ENCODE measurements at places on chromosomes 13 and 19.

- no peak for DNase-seq
Measured at GRCh38 chr13:52849291-52850071, 1.0 kb upstream of the PCDH8 start.

- DNase-seq: peak; percentile 57
Measured at GRCh38 chr13:23921451-23921888, 24.2 kb upstream of the C1QTNF9B start.

- DNase-seq: no peak
Measured at GRCh38 chr13:73941752-73942151, 192.5 kb downstream of the KLF12 start.

GRCh38 chr19:4976401-4977298 lies 7.7 kb downstream of the KDM4B start:
- DNase-seq: peak; percentile 25

DNA sequence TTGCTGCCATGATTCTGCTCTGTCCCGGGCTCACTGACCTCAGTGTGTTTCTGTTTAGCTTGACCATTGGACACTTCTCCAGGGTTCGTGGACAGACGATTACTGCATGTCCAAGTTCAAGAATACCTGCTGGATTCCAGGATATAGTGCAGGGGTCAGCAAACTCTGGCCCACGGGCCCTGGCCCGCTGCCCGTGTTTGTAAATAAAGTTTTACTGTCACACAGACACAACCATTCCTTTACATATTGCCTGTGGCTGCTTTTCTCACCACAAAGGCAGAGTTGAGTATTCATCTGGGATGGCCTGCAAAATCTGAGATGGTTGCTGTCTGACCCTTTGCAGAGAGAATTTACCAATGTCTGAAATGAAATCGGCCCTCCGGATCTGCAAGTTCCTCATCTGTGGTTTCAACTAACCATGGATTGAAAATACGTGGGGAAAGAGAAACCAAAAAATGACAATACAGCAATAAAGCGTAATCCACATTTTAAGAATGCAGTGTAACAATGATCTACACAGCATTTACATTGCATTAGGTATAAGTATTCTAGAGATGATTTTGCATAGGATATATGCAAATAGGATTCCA lies 25.9 kb upstream of the F2RL3 start:
- no peak for DNase-seq

DNA sequence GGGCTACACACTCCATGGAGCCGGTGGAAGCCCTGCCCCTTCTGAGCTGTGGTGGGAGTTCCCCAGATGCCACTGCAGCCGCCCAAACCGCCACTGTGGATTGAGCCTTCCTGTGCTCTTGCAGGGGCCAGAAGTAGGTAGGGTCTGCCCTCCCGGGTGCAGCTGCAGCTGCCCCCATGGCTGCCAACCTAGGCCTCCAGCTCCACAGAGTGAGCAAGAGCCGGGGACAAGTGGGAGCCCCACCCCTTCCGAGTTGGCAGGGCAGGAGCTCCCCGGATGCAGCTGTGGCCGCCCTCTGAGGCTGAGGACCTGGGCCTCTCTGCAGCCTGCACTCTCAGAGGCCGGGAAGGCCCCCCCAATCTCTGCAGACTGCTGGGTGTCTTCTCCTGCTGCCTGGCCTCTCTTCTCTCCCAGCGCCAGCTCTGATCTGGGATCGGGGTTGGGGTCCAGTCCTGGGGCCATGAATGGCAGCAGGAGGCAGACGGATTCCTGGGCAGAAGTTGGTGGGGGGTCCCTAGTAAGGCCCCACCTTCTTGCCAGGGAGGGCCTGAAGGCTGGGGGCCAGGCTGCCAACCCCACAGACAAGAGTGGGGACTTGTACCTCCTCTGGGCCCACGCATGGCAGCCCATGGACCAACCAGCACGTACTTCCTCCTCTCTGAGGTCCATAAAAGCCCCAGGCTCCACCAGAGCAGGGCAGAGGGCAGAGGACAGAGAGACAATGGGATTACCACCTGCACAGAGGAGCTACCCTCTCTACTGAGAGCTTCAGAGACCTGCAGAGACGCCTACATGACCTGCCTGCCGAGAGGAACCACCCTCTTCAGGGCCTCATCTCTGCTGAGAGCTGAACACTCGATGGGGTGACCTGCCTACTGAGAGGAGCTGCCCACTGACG lies 28.9 kb downstream of the AP2S1 start:
- peak; percentile 72 for DNase-seq

DNA sequence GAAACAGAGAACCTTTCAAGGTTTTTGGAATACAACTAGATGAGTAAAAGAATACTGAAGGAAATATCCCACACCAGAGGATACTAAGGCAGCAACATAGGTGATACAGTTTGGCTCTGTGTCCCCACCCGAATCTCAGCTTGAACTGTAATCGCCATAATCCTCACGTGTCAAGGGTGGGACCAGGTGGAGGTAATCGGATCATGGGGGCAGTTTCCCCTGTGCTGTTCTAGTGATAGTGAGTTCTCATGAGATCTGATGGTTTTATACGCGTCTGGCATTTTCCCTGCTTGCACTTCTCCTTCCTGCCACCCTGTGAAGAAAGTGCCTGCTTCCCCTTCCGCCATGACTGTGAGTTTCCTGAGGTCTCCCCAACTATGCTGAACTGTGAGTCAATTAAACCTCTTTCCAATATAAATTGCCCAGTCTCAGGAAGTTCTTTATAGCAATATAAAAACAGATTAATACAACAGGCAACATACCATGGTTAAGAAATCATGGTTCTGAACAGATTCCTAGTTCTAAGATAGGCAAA lies 97.0 kb downstream of the ABCC4 start:
- no peak for DNase-seq

DNA sequence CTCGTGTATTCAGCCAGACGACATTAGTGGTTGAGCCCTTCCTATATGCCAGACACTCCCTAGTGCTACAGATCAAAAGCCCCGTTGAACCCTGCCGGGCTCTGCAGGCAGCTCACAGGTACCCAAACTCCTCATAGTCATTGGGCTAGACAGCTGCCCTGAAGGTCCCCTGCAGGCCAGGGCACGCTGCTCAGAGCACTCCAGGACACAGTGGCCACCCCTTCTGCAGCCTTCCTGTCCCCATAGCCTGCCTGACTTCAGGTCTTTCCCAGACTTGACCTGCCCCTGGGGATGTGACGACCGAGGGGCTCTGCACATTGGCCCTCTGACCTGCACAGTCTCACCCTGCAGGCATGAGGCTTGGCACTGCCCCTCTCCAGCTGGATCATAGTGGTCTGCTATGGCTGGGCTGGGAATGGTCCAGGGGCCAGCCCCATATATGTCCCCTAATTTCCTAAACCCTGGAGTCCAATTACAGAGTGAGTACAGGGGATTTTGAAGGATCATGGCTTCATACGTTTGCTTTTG lies 64.2 kb upstream of the UBAC2 start:
- DNase-seq: no peak

- DNase-seq: no peak
Measured at GRCh38 chr13:98571955-98572662, 4.8 kb downstream of the STK24 start.

DNA sequence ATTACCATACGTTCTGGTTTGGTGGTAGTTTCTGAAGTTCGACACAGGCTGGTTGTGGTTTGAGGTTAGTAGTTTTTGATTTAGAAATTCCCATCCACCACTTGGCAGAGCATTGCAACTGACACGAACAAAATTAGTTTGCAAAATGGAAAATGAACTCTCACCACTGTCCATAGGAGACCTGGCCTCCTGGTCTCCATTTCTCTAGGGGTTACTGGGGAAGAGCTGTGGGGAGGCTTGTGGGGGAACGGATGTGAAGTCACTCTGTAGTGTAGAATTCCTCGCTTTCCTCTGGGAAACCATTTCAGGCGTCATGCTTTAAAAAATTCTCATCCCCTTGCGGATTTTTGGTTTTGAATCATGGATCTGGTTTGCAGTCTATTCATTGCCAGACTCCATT lies 321.5 kb upstream of the MAB21L1 start:
- DNase-seq: no peak

DNA sequence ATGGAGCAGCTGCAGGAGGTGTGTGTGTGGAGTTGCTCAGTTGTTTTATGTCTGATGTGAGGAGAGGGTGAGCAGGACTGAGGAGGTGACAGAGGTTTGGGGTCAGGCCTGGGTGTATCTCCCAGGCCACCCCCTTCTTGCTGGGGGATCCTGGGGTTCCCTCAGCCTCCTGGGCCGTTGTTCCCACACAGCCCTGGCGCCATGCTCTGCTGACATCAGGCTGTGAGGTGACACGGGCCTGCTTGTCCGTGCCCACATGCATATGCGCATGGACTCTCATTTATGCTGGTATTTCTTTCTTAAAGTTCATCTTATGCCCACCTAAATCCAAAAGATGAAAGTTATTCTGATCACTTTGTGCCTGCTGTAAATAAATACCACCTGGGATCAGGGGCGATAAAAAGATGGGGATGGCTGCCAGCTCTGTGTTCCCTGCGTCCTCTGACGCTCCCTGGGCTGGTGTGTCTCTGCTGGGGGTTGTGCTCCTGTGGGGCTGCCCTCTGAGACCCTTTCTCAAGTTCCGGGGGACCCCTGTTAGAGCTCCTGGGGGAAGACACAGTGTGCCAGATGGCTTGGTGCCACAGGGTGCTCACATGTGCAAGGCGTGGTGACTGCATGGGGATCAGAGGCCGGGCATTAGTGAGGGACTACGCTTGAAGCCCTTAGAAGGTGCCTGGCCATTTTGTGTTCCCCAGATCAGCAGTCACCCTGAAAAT lies 12.6 kb downstream of the NAXD start:
- DNase-seq: no peak

DNA sequence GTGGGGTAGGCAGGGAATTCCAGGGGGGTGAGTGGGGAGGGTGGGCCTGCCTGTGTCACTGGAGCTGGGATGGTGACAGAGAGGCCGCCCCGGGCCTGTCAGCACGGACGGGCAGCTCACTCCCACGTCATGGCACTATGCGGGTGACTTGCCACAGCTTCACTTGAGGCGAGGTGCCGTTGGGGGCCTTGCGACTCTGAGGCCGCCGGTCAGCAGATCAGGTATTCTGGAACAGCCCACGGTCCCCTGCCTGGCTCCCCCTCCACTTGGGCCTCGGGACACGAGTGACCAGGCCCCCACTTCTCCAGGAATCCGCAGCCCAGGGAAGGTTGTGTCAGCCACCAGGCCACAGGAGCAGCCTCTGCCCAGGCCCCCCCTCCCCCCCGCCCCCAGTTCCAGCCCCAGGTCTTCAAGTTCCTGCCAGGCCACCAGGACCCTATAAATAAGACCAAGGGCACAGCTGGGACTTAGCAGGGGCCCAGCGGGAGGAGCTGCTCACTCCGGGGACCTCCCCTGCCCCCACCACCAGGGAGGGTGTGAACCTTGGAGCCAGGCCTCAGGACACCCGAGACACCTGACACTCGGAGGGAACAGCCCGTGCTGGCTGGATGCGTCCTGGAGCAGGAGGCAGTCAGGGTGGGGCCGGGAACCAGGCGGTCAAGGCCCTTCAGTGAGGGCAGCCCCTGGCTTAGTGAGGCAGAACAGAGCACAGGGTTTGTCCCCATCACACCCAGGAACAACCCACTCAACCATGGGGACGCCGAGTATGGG lies 2.7 kb upstream of the MIDN start:
- DNase-seq: no peak

DNA sequence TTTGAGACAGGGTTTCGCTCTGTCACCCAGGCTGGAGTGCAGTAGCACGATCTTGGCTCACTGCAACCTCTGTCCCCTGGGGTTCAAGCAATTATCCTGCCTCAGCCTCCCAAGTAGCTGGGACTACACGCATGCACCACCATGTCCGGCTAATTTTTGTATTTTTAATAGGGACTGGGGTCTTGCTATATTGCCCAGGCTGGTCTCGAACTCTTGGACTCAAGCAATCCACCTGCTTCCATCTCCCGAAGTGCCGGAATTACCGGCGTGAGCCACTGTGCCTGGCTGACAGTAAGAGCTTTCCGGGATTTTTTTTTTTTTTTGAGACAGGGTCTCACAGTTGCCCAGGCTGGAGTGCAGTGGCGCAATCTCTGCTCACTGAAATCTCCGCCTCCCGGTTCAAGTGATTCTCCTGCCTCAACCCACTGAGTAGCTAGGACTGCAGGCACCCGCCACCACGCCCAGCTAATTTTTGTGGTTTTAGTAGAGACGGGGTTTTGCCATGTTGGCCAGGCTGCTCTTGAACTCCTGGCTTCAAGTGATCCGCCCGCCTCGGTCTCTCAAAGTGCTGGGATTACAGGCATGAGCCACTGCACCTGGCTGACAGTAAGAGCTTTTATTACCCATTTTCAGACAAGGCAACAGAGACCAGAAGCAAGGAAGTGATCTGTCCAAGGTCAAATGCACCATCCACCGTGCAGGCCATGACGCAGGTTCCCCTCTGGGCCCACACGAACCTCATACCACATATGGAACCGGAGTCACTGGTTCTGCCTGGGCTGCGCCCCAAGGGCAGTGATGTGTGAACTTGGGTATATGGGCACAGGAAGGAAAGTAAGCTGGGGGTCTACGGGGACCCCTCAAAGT lies 21.0 kb downstream of the RFX1 start:
- DNase-seq: peak; percentile 50

DNA sequence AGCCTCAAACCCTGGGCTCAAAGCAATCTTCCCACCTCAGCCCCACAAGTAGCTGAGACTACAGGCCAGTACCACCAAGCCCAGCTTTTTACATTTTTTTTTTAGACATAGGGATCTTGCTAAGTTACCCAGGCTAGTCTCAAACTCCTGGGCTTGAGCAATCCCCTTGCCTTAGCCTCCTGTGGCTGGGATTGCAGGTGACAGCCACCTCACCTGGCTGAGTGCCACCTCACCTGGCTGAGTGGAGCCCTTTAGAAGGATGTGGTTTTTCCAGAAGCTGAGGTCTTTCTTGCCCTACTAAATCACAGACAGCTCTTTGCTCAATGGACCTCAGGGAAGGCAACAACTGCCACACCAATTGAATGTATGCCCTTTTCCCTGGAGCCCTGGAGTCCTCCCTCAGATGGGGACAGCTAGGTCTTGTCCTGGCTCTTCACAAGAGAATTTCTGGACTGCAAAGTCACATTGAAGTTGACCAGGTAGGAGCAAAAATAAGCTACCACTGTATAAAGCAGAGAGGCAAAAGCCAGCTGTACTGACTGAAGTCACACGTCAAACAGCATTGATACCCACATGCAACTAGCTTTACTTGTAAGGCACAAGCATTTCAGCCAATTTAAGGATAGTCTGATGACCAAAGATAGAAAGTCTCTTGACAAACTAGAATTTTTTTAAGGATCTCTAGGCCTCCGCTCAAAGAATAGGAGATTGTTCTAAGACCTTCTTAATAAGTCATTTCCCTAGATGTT lies 14.0 kb downstream of the PDX1 start:
- DNase-seq: no peak

DNA sequence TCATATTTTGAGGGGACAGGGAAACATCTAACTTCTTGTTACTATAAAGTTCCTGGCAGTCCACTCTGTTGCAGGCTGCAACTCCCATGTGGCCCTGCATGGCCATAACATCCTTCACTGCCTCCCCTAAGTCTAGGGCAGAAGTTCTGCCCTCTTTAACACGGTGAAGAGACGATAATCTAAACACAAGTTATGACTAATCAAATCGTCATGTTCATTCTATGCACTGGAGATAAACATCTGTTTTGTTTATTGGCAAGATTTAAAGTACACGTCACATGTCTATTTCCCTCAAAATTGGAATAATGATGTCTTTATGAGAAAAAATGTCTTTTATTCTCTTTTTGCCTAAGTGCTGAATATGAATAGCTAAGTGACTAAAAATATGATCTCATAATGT lies 1629.4 kb downstream of the PCDH9 start:
- DNase-seq: no peak

- no peak for DNase-seq
Measured at GRCh38 chr19:14835011-14835410, at the start of the genes OR7A5 and OR7C1. TSS of gene OR7A5 (minus strand) at chr19:14835185. CDS start at chr19:14828241, 6,944 bp downstream. TSS of gene OR7C1 (minus strand) at chr19:14835185. CDS start at chr19:14800136, 35,049 bp downstream.

Measured in CD4-positive, alpha-beta T cell treated with Interleukin-10 for 1 hour (primary cell).